ENCODE measurements at places on chromosomes 2 and 18. TPM values are rescaled to one million over a fixed set of nuclear protein-coding genes. Genes with fewer than 3 reads are reported as not detected.

GKN2 gene
- total RNA-seq: not detected

PRSS56 gene
- total RNA-seq: 0.40 TPM

MORN2 gene
- 22.0 TPM for total RNA-seq

DLX1 gene
- total RNA-seq: 5.6 TPM

SETBP1 gene
- 1.6 TPM for total RNA-seq

CTAGE1 gene
- total RNA-seq: not detected

RALB gene
- 69.9 TPM for total RNA-seq

- no peak for DNase-seq
Observed at GRCh38 chr2:7289697-7290096, 372.5 kb downstream of the RNF144A start.

DNA sequence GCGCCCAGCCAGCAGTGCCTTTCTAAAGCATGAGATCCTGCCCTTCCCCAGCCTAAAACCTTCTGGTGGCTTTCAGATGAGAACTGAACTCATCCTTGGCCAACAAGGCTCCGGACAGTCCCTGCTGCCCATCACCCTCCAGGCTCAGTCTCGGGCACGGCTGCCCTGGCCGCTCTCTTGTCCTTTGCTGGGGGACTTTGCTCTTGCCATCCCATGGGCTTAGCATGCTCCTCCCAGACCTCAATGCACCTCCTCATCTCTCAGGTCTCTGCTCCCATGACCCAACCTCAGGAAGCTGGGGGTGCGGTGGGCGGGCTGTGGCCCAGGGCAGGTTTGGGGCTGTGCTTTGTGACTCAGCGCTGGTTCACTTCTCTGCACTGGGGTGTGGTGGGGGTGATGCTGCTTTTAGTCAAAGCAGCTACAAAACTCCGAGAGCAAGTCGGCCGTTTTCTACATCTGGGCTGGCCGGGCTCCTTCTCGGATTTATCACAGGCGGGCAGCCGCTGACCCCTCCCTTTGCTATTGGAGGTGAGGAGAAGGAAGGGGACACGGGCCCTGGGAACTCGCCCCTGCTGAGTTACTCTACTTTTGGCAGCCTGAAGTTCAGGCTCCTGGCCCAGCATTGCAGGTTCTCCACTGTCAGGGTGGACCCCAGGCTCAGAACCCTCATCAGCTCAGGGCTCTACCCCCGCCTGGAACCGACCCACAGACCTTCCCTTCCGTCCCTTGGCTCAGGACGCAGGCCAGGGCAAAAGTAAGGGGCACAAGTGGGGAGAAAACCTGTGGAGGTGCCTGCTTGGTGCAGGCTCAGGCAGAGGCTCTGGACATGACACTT is 90.6 kb upstream of the TAF1B start:
- peak; percentile 84 for DNase-seq

DNA sequence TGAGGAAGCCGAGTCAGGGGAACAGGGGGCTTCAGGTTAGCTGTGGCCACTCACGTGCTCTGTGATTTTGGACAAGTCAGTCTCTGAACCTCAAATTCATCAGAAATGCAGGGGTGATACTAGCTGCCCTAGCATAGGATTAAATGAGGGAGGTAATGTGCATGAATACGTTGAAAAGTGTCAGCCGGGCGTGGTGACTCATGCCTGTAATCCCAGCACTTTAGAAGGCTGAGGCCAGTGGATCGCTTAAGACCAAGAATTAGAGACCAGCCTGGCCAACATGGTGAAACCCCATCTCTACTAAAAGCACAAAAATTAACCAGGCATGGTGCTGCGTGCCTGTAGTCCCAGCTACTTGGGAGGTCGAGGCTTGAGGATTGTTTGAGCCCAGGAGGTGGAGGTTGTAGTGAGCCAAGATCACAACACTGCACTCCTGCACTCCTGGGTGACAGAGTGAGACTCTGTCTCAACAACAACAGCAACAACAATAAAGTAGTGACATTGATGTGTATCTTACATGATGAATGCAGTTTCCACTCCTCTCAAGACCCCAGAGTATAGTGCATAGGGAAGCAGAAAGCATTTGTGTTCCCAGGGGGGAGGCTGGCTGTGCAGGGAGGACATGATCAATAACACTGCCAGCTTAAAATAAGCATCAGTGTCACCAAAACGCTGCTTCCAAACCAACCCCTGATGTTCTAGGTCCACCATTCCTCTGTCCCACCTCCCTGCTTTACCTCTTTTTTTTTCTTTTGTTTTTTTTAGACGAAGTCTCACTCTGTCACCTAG is 68.8 kb downstream of the HNRNPLL start:
- no peak for DNase-seq

DNA sequence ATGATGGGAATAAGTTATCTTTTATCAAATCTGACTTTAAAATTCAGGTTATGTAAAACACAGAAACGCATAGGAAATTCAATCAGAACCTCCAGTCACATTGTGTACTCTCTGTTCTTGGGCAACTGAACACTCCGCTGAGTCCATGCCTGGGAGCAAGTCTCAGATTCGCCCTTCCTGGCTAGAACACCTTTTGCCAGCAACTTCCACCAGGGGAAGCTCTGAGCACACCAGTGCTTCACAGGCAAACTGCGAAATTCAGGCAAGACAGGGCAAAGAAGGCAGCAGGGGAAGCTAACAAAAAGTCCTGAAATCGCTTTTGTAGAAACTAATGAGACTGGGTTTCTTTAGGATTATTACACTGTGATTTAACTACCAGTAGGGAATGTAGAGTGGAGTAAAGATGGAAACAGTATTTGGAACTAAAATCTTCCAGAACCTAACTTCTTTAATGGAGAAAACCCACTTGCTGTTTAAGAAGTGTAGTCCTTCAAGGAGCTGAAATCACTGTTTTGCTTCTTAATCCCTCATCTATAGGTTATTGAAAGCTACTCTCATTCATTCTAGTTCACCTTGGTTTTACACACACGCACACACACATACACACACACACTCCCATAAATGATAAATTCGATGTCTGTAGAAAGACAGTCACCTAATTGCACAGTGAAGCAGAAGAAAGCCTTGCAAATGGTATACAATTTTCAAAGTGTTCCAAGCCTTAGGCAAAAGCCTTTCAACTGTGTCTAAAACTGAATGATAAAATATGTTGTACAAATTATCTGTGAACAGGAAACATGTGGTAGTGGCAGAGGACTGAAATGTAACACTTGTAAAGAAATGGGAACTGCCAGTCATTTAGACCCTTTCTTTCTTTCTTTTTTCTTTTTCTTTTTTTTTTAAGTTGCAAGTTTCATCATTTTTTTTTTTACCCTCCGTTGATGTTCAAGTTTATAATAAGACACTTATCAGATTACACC is 214.5 kb downstream of the TMEM182 start:
- DNase-seq: no peak

GRCh38 chr2:122273785-122274419 is 518.5 kb downstream of the TSN start:
- DNase-seq: peak; percentile 2

DNA sequence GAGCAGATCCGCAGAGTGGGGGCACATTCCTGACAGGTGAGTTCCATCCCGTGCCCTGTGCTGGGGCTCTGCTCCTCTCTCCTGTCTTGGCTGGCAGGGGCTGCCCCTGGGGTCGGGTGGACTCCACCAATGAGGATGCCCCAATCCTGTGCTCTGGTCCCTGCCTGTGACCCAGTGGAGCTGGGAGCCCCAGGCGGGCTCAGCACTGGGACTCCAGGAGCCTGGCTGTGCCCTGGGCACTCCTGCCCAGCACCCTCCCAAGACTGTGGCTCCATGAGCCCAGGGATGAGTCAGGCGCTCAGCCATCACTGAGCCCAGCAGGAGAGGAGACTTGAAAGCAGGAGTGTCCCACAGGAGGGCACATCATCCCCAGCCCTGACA is 53.9 kb downstream of the MBP start:
- no peak for DNase-seq

DNA sequence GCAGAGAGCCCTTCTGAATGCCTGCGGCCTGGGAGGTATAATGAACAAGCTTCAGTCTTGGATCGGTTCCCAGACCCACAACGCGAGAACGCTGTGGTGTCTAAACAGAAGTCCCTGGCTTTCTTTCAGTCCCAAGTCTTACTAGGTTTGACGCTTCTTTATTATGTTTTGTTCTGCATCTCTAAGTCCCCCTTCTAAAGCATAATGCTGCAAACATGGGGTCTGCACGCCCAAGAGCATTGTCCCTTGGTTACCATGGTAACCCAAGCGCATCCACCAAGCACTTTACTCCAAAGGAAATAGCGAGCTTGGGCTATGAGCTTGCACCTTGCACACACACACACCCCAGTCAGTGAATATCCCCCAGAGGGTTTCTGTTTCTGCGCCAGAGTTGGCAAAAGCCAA is 193.7 kb downstream of the INO80D start:
- no peak for DNase-seq

Measured in LHCN-M2 (cell line).